GM13977 (cell line): ENCODE measurements at places on chromosomes 2 and 18.

GRCh38 chr2:188973641-188974040, 532 bp upstream of the COL3A1 start:
- DNase-seq: no peak

GRCh38 chr2:85675866-85676548, 8.0 kb upstream of the SFTPB start:
- DNase-seq: no peak

DNA sequence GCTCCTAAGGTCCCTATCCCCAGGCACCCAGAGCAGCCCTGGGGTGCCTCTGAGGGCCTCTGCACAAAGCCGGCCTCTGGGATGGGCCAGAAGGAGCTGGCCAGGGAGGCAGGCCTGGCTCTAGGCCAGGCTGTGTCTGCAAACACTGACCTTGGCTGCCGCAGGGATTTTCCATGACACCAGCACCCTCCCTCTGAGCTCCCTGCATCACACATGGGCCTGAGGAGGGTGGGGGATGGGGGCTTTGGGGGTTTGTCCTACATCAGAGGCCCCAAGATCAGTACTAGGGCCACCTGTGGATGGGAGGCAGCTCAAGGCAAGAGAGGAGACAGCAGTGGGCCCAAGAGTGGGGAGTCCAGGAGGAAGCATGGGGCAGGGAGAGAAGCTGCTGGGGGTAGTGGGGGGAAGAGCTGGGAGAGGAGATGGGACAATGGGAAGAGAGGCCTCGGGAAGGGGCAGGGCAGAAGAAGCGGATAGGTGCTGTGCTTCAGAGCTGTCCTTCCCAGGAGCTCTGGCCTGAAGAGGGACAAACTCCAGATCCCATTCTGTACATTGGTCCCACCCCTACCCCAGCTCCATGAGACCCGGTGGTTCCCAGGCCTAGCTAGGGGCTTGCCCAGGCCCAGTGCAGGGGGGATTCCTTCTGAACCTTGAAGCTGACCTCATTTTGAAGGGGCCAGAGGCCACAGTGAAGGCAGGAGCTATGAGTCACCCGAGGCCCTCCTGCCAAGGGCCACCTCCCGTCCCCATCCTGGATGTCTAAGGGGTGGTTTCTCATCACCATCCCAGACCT, 28.0 kb downstream of the KCNK3 start:
- DNase-seq: no peak

- DNase-seq: peak; percentile 61
Measured at GRCh38 chr2:85327160-85327821, 498 bp downstream of the TGOLN2 start.

- DNase-seq: no peak
Measured at GRCh38 chr2:84972207-84972783, 1.3 kb downstream of the KCMF1 start.

DNA sequence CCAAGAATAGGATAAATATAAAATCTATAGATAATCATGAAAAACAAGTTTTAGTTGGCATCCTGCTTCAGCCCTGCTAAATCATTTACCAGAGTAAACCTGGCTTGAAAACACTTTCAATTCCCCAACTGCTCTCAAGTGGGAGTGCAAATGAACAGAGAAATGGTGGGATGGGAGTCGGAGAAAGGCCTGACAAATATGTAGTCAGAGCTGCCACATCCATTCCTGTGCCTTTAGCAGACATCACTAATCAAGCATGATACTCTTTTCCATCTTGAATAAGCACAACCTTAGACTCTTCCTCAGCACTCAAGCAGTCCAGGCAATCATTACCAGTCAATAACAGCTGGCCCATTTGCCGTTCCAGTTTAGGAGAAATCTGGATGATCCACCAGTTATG, 101.3 kb downstream of the ANKRD44 start:
- DNase-seq: no peak

DNA sequence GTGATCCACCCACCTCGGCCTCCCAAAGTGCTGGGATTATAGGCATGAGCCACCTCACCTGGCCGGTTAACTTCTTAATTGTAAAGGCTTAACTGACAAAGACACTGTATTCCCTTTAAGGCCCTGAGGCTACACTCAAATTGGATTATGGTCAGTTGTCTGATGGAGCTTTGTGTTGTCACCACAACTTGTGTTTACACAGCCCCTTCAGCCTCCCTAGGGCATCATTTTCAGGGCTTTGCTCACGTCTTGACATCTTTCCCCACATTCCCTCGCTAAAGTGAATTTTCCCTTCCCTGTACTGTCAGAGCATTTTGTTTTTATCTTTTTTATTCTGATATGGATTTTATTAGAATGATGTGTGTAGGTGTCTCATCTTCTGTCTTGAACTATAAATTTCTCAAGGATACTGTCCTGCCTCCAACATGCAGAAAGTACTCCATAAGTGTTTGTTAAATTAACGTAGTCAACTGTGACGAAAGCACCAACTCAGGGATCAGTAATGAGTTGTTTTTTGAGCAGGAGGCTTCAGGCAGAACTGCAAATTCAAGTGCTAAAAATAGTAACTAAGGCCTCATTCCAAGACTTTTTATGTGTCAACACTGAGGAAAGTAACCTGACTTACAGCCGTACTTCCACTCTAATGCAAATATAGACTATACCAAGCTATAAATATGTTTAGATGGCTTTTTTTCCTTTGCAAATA, 77.1 kb upstream of the NARS1 start:
- no peak for DNase-seq

DNA sequence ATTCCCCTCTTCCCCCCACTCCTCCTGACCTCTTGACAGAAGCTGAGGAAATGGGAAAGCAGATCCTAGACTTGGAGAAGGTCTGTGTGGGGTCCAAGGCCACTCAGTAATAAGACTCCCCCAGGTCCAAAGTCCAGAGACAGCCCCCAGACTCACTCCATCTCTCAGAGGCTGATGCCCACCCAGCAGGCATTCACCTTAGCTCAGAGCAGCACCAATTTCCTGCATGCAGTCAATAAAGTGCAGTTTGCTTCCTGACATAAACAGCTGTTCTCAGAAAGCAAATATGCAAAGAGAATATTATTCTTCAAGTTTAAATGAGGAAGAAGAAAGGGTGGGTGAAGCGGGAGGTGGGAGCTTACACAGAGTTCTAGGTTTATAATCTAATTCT, 84.1 kb upstream of the RTN4 start:
- DNase-seq: no peak

DNA sequence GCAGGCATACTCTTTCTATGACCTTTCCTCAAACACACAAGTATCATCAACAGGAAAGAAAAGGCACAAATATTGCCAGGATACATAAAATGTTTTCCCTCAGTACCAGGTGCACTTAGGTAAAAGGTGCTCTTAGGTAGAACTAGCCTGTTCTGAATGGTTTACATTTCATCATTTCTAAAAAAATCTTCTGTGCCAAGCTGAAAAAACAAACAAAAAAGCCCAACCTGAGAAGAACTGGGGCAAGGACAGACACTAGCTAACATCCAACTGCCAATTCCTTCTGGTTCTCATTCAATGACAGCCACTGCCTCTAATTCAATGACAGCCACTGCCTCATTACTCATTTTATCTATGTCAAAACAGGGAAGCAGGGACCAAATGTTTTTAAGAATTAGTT, 68.5 kb downstream of the SPIRE1 start:
- no peak for DNase-seq
